ENCODE measurements at places on chromosomes 12 and 14.

DNA sequence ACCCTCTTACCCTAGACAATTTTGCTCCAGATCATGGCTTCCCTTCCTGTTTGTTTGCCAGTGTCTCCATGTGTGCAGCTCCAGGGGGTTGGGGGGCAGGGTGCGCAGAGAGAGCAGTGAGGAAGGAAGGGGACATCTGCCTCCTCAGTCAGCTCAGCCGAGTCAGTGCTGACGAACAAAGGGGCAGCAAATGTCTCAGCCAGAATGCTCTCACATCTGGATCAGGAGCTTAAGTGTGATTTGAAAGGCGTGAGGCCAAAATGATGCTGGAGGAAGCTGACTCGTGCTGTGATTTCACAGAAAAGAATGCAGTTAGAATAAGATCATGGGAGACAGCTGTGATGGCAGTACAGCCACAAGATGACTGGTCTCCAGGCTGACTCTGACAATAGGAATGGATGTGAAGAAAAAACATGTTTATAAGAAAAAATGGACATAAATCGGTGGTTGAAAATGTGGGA lies 27.1 kb upstream of the CDK17 start:
- no peak for DNase-seq

GRCh38 chr14:24634158-24634557 lies at the start of gene GZMB:
Gene GZMB (minus strand): TSS chr14:24634190. CDS start chr14:24634160, 30 bp downstream.
- DNase-seq: no peak

DNA sequence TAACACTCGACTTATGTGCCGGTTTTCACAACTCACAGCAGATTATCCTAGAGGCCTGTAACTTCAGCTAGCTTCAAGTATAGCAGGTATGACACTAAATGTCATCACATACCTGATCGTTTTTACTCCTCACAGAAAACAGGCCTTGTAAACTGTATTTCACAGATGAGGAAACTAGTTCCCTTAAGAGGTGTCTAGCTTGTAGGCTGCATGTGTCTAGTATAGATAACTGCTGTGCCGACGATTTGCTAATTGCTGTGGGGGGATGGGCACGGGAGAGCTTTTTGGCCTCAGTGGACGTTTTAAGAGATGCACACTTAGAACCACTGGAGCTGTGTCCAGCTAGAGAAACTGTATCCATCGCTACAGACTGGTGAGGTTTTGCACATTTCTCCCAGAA lies 78.8 kb downstream of the PAPOLA start:
- no peak for DNase-seq

GRCh38 chr14:100746326-100746725 lies 19.6 kb downstream of the DLK1 start:
- DNase-seq: no peak

GRCh38 chr14:100790502-100791347 lies 35.2 kb upstream of the MEG3 start:
- DNase-seq: no peak

DNA sequence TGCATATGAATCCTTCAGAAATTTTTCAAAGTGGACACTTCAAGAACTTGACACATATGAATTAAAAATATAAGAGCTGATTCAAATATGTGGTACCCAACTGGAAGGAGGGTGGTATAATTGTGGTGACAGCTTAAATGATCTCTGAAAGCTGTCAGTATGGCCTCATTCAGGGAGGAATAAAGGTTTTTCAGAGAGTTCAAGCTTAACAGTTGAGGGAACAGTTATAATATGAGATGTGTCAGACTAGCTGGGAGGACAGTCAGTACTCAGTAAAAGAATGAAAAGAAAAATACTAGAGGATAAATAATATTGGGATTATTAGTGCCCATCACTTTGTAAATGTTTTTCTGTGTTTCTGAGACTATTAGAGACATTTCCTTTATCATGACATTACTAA lies 277.5 kb downstream of the RASSF9 start:
- DNase-seq: no peak
